MV-4-11 (cell line): ENCODE measurements at places on chromosomes 2 and 18.

- no peak for DNase-seq
Measured at GRCh38 chr2:6951046-6951445, 33.8 kb downstream of the RNF144A start.

DNA sequence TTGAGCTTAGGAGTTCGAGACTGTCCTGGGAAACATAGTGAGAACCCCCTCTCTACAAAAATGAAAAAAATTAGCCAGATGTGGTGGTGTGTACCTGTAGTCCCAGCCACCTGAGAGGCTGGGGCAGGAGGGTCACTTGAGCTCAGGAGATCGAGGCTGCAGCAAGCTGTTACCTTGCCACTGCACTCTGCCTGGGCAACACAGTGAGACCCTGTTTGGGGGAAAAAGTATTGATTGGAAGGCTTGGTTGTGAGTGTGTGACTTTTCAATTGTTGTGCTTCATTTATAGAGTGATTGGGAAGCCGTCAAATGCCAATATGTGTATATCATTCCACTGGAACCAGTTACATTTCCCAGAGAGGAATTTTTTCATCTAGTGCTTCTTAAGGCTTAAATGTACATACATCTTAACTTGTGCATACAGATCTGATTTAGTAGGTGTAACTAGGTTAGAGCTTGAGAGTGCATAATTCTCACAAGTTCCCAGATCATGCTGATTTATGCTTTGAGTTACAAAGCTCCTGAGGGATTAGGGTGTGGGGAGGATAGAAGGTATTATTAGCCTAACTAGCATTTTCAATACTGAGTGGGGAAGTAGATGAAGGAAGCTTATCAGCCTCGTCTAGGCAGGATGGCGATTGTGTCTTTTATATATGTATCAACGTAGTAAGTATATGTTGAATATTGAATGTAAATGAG, 15.3 kb downstream of the WDR43 start:
- no peak for DNase-seq

DNA sequence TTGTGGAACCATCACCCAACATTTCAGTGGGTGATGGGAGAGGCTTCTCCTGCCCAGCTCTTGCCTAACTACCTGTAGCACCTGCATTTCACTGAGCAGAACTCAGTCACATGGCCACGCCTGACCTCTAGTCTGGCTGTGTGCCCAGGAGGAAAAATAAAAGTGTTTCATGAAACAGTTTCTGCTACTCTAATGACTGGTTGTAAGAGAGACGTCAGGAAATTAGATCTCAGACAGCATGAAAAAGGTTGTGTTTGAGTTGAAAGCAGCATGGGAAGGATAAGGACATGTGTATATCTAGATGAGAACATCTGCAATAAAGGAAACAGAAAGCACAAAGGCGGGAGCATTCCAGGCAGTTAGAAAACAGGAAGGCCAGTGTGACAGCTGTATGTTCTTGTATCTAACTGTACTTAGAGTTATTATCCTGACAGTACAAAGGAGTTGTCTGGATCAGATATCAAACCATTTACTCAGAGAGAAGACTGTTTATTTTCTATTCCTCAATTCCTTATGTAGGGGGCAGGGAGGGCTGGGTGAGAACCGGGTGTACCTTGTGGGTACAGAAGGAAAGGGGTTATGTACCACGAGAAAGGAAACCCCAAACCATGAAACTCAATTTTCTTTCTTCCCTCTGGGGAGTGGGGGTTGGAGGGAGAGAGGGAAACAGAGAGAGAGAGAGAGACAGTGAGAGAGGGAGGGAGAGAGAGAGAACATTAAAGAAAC, 307.4 kb upstream of the VWC2L start:
- DNase-seq, result no peak

- no peak for DNase-seq
Measured at GRCh38 chr2:43436431-43436830, 159.4 kb downstream of the THADA start.

DNA sequence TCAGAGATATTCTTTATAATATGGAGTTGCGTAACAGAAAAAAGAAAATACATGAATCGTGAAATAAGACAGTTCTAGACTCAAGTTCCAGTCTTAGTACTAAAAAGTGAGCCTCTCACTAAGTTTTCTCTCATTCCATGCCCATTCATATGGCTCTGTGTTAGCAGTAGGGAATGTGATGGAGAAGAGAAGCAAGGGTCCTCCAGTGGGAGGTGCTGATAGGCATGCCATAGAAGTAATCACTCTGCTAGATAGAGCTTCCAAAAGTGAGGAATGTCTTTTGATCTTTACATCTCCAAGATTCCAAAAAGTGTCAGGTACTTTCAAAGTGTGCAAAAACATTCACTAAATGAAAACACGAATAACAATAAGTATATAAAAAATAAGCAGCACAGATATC, 678.4 kb downstream of the DCDC2C start:
- no peak for DNase-seq

GRCh38 chr2:168669151-168669550, 133.3 kb upstream of the NOSTRIN start:
- no peak for DNase-seq

- no peak for DNase-seq
Measured at GRCh38 chr2:29213888-29214291, 98.7 kb downstream of the CLIP4 start.

DNA sequence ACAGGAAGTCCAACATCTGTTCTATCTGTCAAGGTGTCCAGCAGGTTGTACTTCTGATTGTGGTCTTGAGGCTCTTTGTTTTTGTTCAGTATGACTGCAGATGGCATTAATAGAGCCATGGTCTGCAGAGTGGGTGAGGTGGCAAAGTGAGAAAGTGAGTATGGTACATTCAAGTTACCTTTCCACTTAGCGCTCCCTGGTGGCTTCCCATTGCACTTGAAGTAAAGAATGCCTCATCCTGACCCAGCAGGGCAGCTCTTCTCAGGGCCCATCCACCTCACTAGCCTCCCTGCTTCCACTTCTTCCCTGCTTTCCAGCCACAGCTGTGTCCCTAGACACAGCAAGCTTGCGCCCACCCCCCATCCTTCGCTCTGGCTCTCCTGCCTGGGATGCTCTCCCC, 148.0 kb upstream of the ALPP start:
- DNase-seq, result no peak

- no peak for DNase-seq
Measured at GRCh38 chr2:51575181-51575580, 543.2 kb upstream of the NRXN1 start.

GRCh38 chr2:16623031-16623430, 42.6 kb downstream of the CYRIA start:
- DNase-seq, result peak; percentile 35

DNA sequence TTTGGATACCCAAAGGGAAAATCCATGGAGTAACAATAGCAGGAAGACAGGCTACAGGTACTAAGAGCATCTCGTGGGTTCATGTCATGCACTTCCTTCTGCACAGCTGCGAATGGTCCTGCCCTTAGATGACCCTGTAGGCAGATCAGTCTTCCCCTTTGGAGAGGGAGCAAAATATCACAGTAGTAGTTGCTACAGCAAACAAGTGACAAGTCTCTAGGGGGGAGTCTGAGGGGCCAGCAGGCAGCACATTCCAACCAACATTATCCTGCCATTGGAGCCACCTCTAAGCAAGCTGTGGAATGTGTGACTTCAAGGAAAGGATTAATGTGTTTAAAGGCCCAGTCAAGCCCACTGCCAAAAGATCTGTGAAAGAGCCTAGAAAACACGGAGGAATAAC, 273.2 kb upstream of the PARD3B start:
- no peak for DNase-seq

- no peak for DNase-seq
Measured at GRCh38 chr2:105464325-105464724, 65.5 kb upstream of the FHL2 start.

DNA sequence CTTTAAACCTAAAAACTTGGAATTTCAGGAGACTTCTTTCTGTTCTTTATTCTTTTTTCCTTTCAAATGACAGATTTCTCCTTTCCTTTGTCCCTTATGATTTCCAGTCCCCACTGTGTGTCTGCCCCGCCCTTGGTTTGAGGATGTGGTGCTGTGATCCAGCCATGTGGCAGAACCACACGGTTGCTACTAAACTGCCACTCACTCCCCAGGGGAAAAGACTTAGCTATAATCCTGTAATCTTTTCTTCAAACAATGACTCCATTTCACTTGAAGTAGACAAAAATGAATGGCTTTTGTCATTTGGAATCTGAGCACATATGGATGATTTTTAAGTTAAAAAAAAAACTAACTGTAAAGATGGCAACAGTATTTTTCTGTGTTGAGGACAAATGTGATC, 76.2 kb upstream of the STAM2 start:
- no peak for DNase-seq

GRCh38 chr18:66222174-66222573, 381.7 kb downstream of the CDH19 start:
- DNase-seq, result no peak

DNA sequence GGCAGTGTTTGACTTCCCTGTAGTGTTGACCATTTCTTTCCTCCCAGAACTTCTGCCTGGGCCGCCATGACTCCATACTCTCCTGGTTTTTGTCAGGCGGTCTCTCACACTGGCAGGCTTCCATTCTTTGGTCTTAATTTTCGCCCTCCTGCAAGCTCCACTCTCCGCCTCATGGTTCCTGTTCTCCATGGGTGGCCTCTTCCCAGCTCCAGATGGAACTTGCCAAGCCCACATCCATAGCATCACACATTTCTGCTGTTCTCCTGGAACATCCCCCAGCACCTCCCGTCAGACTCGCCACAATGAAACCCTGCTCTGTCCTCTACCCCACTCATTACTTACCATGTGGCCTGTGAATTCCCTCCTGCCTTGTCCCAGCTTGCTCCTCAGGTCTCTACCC, 896 bp upstream of the AFF3 start:
- no peak for DNase-seq
